ENCODE measurements at places on chromosomes 5 and 9.

- no peak for DNase-seq
Measured at GRCh38 chr5:116360008-116360853, 214.4 kb downstream of the SEMA6A start.

- peak; percentile 71 for DNase-seq
Measured at GRCh38 chr5:120160124-120160895, 303.8 kb upstream of the PRR16 start.

DNA sequence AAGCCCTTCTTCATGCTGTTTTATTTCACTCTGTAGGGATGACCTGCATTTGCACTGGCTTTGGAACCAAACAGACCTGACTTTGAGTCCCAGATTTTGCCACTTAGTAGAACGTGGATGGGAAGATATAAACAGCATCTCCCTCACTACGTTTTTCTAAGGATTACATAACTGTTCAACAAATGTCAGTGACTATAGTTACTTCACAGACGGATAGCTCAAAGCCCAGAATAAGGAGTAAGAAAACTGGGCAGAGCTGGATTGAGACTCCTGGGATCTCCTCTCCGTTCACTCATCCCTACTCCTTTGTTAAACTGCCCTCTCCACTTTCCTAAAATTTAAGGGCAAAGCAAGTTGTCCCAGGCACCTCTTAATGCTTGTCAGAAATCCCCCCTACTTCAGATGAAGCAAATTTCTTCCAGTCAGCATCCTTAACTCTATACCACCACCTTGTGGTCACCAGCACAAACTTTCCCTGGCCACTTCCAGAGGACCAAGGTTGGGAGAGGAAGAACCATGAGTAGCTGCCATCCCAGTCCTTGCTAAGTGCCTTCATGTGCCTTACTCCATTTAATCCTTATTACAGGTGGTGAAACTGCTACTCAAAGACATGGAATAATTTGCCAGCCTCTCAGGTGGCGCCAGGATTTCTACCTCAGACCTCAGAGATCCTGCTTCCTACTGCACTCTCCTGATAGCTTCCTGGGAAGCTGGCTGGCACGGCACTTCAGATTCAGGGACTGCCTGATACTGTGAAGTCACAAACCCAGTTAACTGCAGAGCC is 38.4 kb downstream of the EGR1 start:
- DNase-seq, result no peak

DNA sequence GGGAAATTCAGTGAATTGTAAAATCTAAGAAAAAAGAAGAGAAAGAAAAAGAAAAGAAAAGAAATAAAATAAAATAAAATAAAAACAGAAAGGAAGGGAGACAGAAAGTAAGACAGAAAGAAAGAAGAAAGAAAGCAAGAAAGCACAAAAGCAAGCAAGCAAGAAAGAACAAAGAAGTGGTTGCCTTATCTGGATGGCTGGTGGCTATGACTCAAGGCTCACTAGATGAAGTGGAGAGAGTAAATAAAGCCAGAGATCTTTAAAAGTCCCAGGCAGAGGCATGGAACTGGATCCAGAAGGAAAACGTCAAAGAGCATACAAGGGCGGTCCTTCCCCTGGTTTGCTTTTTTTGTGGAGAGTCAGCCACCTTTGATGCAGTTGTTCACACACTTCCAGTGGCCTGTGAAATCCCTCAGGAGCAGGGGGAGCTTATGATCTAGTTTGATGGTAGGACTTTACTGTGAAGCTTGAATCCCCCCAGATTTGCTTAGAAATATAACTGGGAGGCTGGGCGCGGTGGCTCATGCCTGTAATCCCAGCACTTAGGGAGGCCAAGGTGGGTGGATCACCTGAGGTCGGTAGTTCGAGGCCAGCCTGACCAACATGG is 176.7 kb upstream of the HMHB1 start:
- no peak for DNase-seq

DNA sequence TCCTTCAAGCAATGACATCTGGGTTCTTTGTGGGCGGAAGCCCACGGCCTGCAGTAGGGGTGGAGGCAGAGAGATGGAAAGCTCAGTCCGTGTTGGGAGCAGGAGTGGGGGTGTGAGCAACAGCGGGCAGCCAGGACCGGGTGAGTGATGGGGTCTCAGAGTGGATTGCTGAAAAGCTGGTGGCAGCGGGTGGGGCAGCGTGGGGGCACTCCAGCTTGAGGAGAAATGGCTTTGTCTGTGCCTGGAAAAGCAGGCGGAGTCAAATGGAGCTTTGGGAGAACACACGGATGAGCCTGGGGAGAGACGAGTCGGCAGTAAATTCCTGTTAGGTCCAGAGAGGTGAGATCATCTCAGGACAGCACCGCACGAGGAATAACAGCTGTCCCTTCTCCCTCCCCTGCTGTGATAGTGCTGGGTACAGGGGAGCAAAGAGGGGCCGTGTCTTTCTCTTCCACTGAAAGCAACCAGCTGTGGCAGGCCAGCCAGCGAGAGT is 42.1 kb downstream of the CACNA1B start:
- no peak for DNase-seq

DNA sequence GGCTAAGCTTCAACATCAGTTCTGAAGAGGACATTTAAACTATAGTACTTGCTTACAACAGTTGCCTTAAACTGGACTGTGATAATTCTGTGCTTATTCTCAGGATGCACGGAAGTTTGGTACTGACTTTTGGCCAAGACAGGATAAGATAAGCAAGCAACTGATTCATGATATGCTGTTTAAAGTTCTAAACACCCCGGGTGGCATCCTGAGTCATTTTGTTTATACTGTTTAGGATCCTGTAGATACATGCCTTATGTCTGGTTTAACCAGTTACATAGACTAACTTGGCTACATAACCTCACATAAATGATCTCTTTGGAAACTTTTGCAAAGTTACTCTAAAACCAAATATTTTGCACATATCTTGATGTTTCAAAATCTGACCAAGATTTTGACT is 95.9 kb downstream of the CDH9 start:
- DNase-seq, result no peak

DNA sequence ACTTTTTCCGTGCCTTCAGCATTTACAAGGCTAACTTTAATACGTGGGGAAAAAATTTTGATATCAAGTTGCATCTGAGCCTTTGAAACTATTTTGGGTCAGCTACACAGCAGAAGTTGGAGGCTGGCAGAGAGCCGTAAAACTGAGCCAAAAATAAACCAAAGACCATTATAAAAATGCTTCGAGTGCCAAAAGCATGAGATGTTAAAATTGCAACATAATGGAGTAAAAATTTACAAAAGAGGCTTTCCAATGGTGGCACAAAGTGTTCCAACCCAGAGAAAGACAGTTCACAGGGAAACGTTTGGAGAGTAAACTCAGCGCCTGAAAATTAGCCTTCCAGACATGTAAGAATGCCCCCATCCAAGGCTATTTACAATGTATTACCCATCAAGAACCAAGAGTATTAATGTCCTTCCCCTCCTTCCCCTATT is 190.3 kb downstream of the TLE1 start:
- no peak for DNase-seq

DNA sequence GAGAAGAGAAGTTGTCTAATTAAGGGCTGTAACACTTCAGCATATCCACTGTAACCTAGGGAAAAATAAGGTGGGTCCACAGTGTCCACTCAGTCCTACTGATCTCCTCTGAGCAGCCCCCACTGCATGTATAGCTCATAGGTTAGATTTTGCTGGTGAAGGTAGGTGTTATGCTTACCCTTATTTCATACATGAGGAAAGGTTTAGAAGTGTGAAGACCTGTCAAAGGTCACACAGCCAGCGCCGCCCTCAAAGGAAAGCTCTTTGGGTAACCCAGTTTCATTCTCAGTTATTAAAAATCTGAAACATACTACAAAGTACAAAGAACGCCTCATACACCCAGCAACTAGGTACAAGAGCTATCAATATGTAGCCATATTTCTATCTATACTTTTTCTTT is 87.2 kb downstream of the TLE4 start:
- DNase-seq, result no peak

DNA sequence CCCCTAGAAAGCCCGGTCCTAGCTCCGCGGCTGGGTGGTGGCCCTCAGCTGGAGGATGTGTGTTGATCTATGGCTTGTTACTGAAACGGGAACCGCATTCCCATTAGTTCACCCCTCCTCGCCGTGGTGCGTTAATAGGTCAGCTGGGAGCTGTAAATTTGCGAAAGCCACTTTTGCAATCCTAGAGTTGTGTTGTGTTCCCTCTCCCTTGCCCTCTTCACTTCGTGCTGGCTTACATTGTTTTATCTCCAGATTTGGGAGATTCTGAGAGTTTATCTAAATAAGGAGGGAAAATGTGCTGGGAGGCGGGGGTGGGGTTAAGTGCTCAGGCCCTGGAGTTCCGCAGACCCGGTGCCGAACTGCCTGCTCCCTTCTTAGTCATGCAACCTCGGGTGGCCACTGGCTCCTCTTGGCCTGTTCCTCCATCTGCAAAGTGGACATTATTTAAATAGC is 62.8 kb downstream of the HMCN2 start:
- DNase-seq, result no peak

DNA sequence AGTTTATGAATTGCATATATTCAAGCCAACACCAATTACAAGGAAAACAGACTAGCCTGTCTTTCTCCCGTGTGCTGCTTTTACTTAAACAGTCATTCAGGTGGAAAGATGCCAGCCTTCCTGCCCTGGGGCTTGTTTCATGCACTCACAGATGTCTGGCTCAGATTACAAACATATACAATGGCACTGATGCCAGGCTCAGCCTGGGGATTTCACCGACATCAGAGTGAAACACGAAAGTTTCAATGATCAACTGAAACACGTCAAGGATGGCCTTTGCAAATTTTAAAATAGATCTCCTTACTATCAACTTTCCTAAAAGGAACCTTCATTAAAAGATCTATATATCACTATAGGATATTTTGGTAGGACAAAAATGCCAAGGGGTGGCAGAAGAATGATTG is 1576.5 kb downstream of the EFNA5 start:
- no peak for DNase-seq

GRCh38 chr9:88196142-88196790 is 58.0 kb upstream of the SPATA31C2 start:
- no peak for DNase-seq

- DNase-seq, result no peak
Measured at GRCh38 chr5:180646963-180647305, 2.5 kb downstream of the FLT4 start.

- no peak for DNase-seq
Measured at GRCh38 chr5:92588876-92589275, 992.1 kb downstream of the NR2F1-AS1 start.

- no peak for DNase-seq
Measured at GRCh38 chr9:37392272-37392671, 30.2 kb upstream of the GRHPR start.

DNA sequence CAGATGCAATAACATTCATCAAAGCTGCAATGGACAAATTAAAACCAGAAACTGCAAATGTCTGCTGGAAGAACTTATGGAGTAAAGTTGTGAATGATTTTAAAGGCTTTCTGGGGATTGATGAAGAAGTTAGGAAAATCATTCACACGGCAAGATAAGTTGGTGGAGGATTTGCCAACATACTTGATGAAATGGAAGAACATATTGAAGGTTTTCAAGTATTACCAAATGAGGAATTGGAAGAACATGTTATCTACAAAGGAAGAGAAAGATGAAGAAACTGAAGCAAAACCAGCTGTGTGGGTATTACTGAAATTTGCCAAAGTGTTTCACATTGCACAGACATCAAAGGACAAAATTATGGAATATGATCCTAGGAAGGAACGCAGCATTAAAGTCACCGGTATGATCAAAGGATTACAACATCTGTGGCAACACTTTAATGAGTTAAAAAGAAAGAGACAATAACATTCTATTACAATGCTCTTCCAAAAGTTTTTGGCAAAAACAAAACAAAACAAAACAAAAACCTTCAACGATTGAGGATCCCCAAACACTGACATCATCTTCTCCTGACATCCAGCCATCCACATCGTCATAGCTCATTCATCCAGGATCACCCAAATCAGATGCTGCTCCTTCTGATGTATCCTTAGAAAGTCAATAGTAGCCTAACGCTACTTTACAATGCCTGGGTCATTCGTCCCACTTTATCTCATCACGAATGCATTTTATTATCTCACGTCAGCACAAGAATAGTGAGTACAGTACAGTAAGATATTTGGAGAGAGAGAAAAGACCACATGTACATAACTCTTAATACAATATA is 61.3 kb upstream of the SMC5 start:
- DNase-seq, result no peak

DNA sequence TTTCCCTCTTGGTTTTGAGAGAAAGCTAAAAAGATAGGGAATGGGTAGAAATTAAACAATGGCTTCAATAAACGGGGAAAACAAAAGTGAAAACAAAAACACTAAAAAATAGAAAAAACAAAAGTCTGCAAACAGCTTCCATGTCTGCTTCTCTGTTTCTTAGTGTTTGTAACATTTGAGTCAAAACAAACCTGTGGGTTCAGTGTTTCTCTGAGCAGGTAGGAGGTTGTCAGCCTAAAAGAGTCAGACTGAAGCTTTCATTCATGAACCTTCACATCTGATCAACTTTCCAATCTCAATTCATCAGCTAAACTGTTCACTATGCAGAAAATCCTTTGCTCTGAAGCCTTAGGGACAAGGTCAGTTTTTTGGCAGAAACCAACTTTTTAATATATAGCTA is 102.5 kb upstream of the ADAMTS16 start:
- no peak for DNase-seq

- DNase-seq, result no peak
Measured at GRCh38 chr9:93659837-93660177, 83.4 kb downstream of the PHF2 start.

GRCh38 chr5:32278406-32278805 is 34.3 kb downstream of the MTMR12 start:
- no peak for DNase-seq

- no peak for DNase-seq
Measured at GRCh38 chr9:109246533-109246932, 74.3 kb downstream of the EPB41L4B start.

DNA sequence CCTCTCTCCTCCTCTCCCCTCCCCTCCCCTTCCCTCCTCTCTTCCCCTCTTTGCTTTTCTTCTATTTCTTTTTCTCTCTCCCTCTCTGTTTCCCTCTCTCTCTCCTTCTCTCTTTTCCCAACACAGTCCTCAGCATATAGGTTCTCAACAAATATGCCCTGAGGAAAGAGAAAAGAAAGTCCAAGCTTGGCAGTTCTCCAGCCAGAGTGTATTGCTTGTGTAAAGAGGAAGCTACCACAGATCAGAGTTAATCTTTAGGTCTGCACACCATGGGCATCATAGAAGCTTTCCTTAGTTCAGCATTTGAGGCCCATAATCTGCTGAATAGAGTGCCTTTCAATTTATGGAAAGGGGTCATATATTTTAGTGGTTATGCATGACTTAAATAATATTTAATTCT is 382.8 kb upstream of the WWC1 start:
- no peak for DNase-seq

DNA sequence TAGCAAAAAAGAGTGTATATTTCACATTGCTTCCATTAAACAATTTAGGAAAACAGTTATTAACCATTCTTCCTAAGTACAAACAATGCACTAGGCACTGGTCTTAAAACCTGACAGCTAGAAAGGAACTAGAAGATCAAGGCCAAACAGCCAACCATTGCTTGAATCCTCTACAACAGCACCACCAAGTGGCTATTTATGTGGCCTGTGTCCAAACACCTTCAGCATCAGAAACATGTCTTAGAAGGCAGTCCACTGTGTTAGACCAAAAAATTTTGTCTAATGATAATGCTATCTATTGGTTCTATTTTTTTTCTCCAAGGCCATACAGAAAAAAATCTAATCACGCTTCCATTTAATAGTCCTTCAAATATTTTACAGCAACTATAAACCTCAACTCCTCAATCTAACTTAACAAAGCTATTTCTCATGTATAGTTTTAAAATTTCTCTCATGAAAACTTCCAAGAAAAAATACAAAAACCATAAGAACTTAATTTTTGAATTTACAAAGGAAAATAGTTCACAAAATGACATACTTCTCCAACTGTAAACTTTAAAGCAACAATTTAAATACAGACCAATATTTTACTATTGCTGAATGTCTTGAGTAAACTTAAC is 36.1 kb downstream of the CAAP1 start:
- peak; percentile 52 for DNase-seq

Measured in NCI-H1930 (cell line).